ENCODE measurements at places on chromosomes 4 and X.

GRCh38 chr4:188778905-188779304 is 639.7 kb downstream of the TRIML1 start:
- no peak for DNase-seq

DNA sequence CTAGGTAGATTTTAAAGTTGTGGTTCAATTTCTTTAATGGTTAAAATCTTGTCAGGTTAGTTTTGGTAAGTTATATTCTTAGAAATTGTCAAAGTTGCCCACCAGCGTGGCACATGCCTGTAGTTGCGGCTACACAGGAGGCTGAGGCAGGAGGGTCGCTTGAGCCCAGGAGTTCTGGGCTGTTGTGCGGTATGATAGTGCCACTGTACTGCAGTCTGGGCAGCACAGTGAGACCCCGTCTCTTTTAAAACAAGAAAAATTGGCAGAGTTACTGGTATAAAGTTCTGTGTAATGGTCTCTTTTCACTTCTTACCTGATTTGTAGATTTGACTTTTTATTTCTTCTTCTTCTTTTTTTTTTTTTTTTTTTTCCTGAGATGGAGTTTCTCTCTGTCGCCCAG is 64.4 kb downstream of the FAM193A start:
- DNase-seq, result no peak

- no peak for DNase-seq
Measured at GRCh38 chrX:39603230-39603629, 494.5 kb downstream of the BCOR start.

GRCh38 chr4:20249333-20249732 is 2.4 kb upstream of the SLIT2 start:
- no peak for DNase-seq

- DNase-seq, result peak; percentile 11
Measured at GRCh38 chr4:127997534-127998388, 32.6 kb downstream of the ABHD18 start.

DNA sequence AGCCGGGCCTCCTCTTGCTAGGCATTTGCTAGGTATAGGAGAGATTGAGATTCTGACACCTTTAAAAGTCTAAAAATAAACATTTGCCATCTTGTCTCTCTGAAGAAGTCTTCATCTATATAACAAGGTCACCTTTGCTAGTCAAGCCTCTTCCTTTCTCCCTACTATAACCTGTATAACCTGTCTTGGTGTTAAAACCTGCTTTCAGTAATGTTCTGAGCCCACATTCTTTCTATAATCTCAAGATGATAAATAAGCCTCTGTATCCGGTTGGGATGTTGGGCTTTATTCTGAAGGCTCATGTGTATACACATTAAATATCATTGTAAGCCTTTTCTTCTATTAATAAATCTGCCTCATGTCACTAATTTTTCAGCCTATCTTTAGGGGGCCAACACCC is 10.2 kb downstream of the ASIC5 start:
- no peak for DNase-seq

DNA sequence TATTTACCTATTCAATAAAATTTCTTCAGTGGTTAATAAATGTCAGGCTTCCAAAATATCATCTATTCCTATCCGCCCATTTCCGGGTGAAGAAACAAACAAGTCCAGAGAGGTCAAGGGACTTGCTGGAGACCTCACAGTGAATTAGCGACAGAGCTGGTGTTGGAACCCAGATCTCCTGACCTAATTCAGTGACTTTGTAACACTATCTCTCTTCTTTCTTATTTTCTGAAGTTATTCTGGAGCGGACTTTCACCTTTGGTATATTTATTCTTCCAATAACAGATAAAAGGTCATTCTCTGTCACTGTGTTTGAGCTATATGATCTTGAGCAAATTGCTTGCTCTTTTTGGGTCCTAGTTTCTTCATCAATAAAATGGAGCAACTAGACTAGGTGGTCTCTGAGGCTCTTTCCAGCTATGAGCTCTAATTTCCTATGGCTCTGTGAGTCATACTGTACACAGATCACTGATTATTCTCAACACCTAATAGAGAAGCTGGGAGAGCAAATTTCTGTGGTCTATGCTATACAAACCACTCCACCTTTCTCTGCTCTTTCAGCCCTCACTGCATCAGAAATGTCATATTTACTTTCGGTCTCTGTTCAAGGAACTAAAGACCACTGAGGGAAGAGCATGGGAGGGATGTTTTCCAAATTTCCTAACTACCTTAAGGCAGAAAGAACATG is 113.2 kb upstream of the IGSF1 start:
- no peak for DNase-seq

DNA sequence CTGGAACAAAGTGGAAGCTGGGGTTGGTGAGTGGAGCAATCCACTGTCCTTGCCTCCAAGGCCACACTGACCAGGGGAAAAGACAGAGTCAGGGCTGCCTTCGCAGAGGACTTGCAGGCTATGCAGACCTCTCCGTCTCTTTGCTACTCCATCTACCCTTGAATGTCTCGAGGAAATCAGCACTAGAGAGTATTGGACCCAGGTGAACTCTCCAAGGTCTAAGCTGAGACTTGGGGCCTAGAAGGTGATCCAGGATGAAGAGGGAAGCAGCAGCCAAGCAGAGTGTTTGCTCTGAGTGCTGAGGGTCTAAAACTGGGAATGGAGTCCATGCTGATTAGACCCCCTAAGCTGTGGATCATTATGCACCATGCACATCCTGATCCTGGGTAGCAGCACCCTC is 54.5 kb downstream of the ANXA3 start:
- DNase-seq, result no peak

- no peak for DNase-seq
Measured at GRCh38 chrX:38656350-38656915, 95.1 kb downstream of the TSPAN7 start.

DNA sequence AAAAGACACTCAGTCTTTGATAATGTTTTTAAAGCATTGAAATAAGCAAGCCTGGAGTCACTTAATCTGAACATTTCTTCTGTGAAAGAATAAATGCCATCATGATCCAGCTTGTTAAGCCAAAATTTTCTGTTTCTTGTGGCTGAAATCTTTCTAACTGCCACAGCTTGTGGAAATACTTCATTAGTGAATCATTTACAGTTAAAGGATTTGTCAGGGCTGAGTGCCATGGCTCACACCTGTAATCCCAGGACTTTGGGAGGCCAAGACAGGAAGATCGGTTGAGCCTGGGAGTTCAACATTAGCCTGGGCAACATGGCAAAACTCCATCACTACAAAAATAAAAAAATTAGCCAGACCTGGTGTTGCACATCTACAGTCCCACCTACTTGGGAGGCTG is 93.3 kb upstream of the PDE5A start:
- no peak for DNase-seq

DNA sequence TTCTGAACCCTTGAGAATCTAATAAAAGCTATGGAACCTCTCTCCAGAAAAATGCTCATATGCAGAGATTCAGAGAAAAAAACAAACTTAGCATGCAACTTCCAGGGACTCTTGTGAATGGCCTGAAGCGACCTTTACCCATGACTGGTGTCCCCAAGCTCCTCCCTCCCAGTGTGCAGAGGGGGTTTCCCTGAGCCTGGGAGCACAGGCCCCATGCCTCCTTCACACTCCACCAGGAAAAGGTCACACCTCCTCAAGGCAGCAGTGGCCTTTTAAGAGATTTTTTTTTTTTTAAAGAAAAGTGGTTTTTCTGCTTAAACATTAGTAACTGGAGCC is 13.3 kb upstream of the UBA6 start:
- DNase-seq, result no peak

GRCh38 chrX:72479324-72480274 is 93.0 kb downstream of the HDAC8 start:
- no peak for DNase-seq

- no peak for DNase-seq
Measured at GRCh38 chrX:38038501-38038900, 32.1 kb downstream of the SYTL5 start.

DNA sequence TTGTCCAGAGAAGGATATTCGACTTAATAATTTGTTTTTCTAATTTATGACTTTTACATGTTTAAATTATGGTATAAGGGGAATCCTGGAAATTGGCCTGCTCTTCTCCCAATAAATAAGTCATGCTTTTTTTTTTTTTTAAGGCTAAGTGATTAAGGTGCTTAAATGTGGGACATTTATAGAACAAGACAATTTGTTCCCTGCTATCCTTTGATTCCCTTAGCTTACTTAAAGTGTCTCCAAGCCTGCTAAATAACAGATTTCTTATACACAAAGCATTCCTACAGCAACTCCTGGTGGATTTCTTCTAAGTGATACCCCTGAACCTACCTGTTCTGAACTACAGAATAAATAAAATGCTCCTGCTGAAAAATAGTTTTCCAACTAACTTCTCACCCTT is 233.0 kb upstream of the UGT8 start:
- DNase-seq, result no peak

DNA sequence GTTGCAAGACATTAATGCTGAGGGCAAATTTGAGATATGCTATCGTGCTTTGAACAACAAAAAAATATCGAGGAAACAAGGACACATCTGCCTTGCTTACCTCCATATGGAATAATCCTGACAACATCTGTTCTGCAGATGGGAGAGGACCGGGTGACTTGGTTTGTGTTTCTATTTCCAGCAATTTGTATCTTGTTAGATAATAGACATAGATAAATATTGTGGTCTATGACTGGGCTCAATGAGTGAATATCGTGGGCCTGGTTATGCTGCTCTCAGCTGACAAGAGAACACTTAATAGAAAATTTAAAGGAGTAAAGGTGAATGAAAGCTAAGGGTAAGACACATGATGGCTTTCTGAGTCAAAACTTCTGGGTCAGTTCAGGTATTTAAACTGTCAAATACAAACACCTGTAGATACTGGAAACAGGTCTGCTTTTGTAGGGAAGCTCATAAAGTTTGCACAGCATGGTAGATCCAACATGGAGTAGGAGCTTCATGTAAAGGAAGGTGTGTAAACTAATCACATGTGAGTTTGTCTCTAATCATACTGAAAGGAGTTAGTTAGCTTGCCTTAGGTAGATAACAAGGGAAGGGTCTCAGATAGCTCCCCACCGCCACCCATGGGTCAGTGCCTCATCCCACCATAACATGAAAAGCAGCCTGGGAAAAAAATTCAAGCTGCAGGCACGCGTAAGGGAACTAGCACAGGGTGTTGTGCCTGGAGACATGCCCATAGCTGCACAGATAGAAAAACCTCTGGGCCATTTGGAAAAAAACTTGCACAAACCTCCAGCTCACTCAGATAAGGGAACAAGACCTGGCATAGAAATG is 904.1 kb upstream of the EPHA5 start:
- no peak for DNase-seq

DNA sequence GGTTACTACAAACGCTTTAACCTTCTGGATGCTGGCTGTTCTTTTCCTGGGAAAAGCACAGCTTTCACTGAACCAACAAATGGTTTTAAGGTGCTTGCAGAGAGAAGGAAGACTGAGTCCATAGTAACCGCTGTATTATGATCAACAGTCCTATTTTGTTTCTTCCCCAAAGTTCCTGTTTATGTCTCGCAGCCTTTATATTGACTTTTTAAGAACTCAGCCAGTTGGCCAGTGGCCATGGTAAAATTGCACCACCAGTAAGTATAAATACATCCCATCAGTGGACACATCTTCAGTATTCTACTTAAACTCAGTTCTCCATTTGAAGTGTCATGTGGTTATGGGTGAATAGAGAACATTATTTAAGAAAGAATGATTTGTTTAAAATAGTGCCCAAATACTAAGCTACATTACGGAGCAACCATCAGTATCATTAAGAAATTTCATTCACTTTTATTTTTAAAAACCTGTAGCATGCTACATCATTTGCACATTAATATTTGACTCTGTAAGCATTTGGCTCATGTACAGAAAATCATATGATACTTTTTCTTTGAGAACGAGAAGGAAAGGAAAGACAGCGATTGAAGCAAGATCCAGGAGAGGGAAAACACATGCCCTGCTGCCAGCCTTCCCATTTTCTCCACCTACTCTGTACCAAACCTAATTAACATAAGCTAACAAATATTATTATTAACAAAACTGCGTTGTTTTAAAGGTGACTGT is 287.0 kb downstream of the ARHGAP24 start:
- DNase-seq, result no peak

GRCh38 chr4:148116264-148116663 is 325.9 kb downstream of the NR3C2 start:
- peak; percentile 10 for DNase-seq

GRCh38 chrX:77564823-77565222 is 117.6 kb downstream of the FGF16 start:
- DNase-seq, result no peak

GRCh38 chr4:16048619-16049419 is 35.0 kb downstream of the PROM1 start:
- no peak for DNase-seq

- DNase-seq, result no peak
Measured at GRCh38 chrX:22486296-22486695, 213.6 kb downstream of the CBLL2 start.

DNA sequence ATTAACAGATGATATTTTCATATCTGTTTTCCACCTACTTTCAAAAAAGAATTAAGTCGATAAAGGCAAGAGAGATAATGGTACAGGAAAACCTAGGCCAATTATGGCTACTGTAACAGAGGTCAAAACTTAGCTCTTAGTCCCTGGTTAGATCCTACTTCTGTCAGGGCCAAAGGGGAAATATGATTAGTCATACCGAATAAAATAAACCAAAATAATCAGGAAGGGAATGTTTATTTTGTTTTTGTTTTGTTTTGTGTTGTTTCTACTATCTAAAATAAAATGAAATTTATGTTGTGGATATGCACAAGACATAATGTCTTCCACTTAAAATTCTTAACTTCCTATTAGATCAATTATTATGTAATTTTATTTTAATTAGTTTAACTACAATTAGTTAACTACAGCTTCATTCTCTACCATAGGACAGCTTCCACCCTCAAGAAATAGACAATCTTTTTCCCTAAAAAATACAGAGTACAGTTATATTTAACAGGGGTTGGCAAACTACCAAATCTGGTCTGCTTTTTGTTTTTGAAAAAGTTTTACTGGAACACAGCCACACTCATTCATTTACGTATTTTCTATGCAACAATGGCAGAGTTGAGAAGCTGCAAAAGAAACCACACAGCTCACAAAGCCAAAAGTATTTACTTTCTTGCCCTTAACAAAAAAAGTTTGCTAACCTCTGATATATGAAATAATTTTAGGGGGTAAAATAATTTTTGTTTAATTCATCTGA is 25.4 kb downstream of the TMEM47 start:
- no peak for DNase-seq

DNA sequence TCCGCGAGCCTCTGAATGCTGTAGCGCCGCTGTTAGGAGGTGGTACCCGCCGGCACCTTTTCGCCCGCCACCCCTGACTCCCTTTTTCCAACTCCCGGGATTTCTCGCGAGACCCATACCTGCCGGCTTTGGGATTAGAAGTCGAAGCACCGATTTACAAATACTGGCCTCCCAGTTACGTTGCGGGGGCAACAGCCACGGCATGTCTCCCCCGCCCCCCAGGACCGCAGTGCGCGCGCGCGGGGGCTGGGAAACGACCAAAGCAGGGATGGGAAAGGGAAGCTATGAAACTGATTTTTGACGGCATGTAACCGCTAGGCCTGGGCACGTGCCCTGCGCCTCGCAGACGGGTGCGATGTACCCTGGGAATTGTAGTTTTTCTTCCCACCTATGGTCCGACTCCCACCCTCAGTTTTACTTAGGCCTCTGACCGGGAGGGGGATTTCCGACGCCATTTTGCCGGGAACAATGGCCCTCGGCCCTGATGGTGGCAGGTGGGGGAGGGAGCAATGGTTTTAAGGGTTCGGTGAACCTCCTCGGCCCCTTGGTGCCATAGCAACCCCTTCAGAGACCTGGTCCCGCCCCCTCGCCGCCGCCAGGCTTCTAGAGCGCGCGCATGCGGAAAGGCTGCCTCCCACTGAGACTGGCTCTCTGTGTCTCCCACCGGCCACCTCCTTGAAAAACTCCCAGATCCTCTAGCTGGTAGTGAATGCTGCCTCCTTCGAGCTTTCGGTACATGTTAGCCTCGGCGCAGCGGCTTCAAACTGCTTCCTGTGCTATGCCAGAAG is 772 bp upstream of the WNK3 start:
- no peak for DNase-seq
